Muscle of arm (tissue), 14 donors: ENCODE measurements at places on chromosomes 11 and 22. TPM values are rescaled to one million over a fixed set of nuclear protein-coding genes. Genes with fewer than 3 reads are reported as not detected.

FZD4 gene
- polyA plus RNA-seq: 28.0 TPM

DNA sequence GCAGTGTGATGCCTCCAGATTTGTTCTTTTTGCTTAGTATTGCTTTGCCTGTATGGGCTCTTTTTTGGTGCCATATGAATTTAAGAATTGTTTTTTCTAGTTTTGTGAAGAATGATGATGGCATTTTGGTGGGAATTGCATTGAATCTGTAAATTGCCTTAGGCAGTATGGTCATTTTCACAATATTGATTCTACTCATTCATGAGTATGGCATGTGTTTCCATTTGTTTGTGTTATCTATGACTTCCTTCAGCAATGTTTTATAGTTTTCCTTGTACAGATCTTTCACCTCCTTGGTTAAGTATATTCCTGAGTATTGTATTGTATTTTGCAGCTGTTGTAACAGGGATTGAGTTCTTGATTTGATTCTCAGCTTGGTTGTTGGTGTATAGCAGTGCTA is 18.3 kb upstream of the ZBED5 start:
- DNase-seq: no peak

CWC15 gene
- polyA plus RNA-seq: 94.5 TPM

IL10RA gene
- 6.6 TPM for polyA plus RNA-seq

DNA sequence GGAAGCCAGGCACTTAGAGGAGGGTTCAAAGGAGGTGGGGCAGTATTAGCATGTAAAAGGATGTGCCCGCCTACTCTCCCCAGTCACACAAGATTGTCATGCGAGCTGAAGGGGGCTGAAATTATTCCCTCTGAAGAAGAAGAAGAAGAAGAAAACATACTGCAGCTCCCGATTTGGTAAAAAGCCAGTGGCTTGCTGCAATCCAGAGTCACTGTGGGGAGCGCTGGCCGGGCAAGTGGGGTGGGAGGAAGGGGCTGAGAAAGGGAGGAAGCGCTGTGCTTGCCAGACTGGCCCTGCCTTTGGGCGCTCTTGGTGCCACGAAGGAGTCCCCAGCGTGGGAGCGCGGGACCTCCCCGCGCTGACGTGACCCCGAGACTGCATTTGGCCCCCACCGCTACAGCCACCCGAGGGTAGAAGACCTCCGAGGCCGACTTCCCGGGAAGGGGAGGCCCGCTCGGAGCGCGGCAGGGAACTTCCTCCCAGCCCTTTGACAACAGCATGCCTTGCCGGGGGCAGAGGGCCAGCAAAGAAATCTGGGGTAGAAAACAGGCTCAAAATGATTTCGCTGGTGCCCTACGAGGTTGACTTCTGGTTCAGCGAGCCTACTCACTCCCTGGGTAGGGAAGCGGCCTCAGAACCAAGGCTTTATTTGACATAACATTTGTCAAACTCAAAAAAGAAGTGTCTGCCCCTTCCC is 906.3 kb downstream of the DLG2 start:
- no peak for DNase-seq

FJX1 gene
- not detected for polyA plus RNA-seq

GRCh38 chr11:94007906-94008305 is 13.2 kb upstream of the HEPHL1 start:
- no peak for DNase-seq

DNA sequence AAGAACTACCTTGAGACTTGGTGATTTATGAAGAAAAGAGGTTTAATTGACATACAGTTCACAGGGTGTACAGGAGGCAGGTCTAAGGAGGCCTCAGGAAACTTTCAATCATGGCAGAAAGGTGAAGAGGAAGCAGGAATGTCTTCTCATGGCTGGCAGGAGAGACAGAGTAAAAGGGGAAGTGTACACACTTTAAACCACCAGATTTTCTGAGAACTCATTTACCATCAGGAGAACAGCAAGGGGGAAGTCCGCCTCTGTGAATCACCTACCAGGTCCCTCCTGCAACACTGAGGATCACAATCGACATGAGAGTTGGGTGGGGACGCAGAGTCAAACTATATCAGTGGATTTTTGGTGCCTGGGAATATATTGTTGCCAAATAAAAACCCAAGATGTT is 40.3 kb upstream of the OR5D13 start:
- DNase-seq: no peak

DNA sequence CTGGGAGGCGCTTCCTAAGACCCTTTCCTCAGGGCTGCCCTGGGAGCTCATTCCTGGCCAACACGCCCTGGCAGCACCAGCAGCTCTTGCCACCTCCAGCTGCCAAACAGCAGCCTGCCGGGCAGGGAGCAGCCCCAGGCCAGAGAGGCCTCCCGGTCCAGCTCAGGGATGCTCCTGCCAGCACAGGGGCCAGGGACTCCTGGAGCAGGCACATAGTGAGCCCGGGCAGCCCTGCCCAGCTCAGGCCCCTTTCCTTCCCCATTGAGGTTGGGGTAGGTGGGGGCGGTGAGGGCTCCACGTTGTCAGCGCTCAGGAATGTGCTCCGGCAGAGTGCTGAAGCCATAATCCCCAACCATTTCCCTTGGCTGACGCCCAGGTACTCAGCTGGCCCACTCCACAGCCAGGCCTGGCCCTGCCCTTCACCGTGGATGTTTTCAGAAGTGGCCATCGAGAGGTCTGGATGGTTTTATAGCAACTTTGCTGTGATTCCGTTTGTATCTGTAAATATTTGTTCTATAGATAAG is 7.6 kb downstream of the SLC39A13 start:
- DNase-seq: peak; percentile 86

DRICH1 gene
- polyA plus RNA-seq: 0.36 TPM

MPZL2 gene
- 0.47 TPM for polyA plus RNA-seq

GRCh38 chr11:13276832-13277767 is 490 bp upstream of the BMAL1 start:
- peak; percentile 93 for DNase-seq

FIBIN gene
- polyA plus RNA-seq: 78.8 TPM

OR51E1 gene
- polyA plus RNA-seq: 3.3 TPM

OR52I1 gene
- 0.05 TPM for polyA plus RNA-seq

GRCh38 chr11:40027720-40028119 is 1431.7 kb downstream of the LRRC4C start:
- DNase-seq: no peak

DNA sequence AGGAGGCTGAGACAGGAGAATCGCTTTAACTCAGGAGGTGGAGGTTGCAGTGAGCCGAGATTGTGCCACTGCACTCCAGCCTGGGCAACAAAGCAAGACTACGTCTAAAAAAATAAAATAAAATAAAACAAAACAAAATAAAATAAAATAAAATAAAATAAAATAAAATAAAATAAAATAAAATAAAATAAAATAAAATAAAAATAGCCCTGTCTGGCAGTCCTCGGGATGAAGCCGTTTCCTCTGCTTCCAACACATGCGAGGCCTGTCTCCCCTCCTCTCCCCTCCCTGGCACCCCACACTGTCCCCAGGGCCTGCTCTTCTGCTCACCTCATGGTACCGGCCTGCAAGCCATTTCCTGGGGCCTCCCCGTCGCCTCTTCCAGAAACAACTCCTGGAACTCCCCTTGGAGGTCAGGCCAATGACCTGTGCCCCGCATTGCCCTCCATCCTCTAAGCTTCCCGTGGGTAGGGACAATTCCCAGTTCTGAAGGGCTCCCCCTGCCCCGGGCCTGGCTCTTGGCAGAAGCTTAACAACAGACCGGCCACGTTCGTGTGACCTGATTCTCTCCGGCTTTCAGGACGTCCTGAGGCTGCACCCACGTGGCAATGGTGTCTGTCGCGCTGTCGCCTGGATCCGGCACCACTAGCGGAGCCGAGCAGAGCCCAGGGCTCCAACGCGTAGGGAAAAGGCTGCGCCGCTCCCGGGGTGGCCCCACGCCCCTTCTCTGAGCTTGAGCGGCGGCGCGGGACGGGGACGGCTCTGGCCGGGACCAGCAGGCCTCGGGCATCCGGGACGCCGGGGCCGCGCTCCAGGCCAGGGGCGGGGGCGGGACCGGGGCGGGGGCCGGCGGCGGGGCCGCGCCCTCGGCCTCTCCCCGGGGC is 456 bp upstream of the PARVB start:
- DNase-seq: no peak
